SW 1271 (cell line): ENCODE measurements at places on chromosomes 12 and 14.

DNA sequence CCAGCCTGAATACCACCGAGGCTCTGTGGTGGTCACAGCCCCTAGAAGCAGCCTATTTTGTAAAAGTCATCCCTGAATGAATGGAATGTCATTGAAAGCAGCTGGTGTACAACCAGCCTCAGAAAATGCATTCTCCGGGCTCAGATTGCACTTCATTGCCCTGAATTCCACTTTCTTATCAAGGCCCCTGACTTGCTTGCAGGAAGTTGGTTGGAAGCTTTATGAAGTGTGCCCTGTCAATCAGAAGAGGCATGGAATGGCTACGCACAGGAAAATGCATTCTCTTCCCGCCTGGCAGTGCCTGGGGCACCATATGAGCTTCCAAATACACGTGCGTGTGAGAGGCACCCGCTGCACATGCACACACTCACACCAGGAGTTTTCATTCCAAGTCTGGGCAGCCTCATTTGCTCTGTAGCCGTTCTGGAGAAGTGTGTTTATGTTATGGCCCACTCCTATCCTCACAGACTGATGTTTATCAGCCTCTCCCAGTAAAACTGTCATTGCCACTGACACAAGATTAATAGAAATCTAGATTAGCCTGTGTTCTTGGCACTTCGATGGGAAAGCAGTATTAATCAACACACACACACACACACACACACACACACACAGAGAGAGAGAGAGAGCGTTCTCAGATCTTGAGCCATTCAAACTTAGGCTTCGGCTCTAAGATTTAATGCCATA lies 63.9 kb downstream of the NUAK1 start:
- DNase-seq, result no peak

DNA sequence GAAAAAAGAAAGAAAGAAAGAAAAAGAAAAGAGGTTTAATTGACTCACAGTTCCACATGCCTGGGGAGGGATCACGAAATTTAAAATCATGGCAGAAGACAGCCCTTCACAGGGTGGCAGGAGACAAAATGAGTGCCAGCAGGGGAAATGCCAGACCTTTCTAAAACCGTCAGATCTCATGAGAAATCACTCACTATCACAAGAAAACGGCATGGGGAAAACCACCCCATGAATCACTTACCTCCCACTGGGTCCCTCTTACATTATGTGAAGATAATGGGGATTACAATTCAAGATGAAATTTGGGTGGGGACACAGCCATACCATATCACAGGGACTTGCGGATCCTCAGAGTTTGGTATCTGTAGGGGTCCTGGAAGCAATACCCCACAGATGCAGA lies 16.3 kb upstream of the EGLN3 start:
- DNase-seq, result no peak

DNA sequence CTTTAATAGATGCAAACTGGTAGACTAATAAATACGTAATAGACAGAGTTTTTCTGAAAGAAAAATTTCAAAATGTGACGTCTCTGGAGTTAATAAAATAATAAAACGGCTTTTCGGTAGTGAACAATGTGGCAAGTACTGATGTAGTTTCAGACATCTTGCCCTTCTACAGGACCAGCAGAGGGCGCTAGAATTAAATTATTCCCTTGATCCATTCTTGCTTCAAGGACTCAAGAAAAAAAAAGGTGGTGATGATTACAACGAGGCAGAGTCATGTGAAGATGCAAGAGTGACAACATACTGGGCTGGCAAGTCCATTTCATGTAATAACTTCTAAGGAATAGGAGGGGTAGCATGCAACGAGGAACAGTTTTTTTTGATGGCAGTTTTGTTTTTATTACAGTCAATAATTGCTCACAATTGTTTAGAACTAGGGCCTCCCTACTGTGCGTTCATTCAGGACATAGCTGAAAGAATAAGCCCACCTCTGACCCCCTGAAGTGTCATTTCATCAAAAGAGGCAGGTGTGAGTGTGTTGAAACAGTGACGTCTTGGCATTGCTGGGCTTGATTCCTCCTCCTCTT lies 101.0 kb upstream of the GZMB start:
- DNase-seq, result peak; percentile 60

GRCh38 chr12:24943947-24944600 lies 4.8 kb downstream of the BCAT1 start:
- DNase-seq, result no peak

DNA sequence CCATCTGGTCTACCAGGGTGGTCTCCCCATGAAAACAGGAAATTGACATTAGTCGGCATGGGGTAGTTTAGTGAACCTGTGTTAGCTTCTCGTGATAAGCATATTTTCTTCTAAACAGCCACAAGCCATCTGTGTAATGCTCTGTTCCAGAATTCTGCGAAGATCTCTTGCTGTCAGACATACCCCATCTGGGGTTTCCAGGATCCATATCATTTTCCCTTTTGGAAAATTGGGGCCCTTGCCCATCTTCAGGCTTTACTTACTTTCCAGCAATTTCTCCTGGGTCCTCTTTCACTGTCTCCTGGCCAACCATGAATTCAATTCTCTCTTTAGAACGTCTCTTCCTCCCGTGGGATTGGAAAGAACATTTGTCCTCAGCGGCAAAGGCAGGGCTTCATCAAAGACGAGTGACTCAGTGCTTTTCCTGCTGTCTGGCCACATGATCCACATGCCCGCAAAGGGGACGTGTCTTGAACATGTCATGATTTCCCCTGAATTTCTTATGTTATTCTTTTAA lies 21.4 kb upstream of the NCOR2 start:
- no peak for DNase-seq

- DNase-seq, result no peak
Measured at GRCh38 chr12:115303723-115304309, 619.8 kb upstream of the TBX3 start.

- DNase-seq, result no peak
Measured at GRCh38 chr12:38610808-38611350, 294.3 kb downstream of the ALG10B start.

- no peak for DNase-seq
Measured at GRCh38 chr14:54138024-54138353, 181.4 kb upstream of the BMP4 start.

DNA sequence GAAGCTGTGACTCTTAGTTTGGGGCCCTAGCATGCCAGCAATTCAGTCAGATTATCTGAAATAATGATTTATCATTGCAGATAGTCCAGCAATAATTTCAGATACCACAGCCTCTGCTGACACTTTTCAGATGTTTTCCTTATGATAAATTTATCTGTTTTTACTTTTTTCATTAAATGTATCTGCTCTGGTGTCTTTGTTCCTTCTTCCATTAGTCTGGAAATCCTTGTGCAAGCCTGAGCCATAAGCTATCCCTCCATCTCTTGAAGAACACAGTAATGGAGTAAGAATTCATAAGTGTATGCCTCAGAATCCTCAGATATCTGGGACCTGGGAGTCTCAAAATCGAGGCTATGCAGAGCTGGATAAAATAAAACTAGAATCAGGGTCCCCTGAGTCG lies 146.4 kb upstream of the KRR1 start:
- DNase-seq, result no peak
